ENCODE measurements at places on chromosomes 7 and 10.

DNA sequence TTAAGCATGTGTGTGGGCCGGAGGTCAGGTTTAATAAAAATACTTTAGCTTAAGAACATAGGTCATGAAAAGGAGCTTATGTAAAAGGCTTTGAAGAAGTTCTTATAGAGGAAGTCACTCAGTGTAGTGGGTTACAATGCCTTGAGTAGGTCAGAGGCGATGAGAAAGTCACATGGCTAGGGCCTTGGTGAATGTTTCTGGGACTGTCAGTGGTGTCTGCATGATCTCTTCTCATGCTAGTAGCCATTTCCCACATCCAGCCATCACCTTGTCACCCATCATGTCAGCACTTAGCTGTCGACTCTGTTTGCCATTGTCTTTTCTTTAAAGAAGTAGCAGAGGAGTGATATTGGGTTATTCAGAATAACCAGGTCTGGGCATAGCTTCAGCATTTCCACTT is 236.6 kb downstream of the CDK14 start:
- DNase-seq: no peak

GRCh38 chr7:34160261-34160752 is 255.0 kb downstream of the BMPER start:
- DNase-seq: no peak

DNA sequence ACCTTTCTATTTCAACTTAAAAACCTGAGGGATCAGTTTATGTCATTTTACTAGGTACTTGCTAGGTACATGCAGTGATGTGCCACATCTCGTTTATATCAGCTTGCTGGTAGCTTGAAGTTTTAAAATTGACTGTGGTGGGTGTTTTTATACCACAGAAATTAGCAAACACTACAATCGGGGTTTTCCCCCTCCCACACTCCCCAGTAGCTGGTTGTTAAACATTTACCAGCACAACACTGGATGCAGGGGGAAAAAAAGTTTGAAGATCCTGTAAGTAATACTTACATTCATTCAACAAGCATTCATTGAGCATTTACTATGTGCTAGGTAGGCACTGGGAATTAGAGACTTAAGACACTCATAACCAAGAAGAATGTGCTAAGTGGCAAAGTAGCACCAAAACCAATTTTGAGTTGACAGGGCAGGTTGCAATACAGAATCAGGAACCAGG is 32.6 kb downstream of the USP6NL start:
- no peak for DNase-seq

DNA sequence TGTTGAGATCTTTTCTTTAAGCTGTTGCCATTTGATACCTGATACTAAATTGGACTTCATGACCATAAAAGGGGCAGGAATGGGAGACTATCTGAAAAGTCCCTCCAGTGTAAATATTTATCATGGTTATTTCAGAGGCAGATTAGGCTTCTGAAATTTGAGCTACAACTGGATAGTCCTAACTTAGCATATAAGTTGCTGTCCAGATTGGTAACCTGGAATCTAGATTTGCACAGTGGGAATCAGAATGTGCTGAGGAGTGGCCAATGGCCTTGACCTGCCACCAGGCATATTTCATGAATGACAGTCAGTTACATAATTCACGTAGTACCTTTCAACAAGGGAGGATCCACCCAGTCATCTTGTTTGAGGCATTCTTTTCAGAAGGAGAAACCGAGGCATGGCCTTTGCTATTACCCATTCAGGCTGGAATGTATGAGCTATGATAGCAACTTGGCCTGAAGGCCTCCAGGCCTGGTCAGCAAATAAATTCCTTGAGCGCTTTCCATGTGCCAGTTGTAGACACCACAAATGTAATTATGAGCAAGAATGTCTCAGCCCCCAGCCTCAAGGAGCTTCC is 80.0 kb downstream of the EEPD1 start:
- no peak for DNase-seq

DNA sequence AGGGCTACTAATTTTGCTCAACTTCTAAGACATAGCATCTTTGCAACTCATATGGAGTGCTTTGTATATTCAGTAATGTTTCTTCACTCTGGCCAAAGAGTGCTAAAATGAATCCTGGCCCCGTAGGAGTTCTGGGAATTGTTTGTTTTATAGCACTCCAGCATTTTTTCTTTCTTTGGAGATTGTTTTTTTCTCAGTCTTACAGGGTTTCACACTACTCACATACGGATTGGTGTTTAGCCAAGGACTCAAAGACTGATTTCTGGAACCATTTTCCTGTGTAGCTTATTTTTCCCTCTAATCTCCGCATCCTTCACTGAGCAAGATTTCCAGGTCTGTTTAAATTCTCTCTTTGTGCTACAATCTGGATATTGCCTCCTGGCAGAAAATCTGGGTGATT is 6.4 kb downstream of the TAS2R41 start:
- DNase-seq: no peak

GRCh38 chr10:49508249-49508648 is 30.7 kb downstream of the ERCC6 start:
- DNase-seq: no peak

DNA sequence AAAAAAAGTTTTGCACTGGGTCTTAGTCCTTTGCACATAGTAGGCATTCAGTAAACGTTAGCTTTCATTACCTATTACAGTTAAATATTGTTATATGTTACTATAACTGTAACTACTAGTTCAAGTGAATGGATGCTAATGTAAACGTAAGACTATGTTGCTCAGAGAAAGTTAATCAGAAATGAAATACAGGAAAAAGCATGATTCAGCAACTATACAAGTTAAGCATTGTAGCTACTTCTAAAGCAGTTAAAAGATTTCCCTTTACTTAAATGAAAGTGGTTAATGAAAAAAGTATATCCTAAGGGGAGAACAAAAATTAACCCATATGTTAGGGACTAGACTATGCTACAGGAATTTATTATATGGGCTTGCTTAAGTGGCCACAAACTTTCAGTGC is 121.2 kb downstream of the SKAP2 start:
- no peak for DNase-seq

- DNase-seq: no peak
Measured at GRCh38 chr7:27142580-27143022, 880 bp downstream of the HOXA5 start.

DNA sequence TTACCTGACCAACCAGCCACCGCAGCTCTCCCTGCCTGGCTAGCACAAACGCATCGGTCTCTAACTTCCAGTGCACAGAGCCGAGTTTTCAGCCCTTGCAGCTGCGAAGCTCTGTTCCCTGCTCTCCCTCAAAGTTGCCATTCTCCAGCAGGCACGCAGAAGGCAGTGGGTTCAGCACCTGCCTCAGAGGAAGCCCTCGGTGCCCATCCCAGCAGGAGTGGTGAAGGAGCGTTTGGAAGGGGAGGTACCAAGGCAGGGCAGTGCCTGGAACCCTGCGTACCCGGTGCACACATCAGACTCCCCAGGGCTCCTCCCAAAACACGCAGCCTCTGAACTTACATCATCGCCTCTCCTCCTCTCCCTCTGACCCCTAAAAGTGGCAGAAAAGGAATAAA is 1.7 kb upstream of the STK32C start:
- DNase-seq: no peak

DNA sequence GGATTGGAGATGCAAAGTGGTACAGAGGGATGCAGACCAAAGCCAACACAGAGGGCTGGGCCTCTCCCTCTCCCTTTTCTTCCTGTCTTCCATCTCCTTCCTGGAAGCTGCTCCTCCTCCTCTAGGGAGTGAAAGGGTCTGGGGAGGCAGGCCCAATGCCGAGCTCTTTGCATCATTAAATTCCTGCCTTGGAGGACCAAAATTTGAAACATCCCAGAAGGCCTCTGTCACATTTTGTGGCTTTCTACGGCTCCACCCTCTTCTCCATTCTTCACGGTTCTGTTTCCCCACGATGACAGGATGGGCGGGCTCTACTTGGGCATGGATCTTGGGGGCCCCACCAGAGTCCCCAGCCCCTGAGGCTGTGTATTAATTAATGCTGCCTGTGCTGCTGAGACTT is 76.4 kb downstream of the NEURL1 start:
- no peak for DNase-seq

DNA sequence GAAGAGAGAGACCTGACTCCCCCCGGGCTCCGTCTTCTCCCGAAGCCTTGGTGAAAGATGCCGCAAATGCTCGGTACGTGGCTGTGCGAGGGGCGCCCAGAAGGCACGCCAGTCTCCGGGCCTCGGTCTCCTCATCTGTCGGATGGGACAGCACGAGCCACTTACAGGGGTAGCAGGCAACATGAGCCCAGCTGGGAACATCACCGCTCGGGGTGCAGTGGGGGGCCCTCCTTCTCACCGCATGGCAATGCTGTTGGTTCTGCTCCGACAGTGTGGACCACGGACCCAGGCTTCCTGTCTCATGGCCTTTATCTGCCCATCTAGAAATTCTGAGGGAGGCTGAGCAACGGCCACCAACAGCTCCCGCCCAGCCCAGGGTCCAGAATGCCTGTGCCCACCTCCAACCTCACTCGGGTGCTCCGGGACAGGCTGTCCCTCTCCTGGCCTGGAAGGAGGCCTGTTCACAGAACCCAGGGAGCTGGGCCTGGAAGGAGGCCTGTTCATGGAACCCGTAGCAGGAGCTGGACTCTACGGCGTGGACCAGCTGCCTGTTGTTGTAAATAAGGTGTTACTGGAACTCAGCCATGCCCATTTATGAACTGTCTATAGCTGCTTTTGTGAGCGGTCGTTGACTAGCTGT is 15.8 kb downstream of the ADAP1 start:
- no peak for DNase-seq

DNA sequence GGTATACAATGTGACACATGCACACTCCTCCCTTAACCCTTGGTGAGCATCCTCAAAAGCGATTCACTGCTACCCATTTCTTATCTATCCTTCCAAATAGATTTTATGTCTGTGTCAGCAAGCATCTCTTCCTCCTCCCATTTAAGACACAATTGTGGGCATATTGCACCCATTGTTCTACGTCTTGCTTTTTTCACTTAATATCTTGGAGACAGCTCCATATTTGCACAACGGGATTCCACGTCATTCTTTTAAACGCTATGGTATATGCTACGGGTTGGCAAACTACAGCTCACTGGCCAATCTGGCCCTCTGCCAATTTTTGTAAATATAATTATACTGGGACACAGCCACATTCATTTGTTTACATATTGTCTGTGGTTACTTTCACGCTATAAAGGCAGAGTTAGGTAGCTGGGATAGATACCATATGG is 88.6 kb downstream of the RNF216 start:
- no peak for DNase-seq

GRCh38 chr7:10022957-10023356 is 950.7 kb upstream of the PHF14 start:
- peak; percentile 3 for DNase-seq

DNA sequence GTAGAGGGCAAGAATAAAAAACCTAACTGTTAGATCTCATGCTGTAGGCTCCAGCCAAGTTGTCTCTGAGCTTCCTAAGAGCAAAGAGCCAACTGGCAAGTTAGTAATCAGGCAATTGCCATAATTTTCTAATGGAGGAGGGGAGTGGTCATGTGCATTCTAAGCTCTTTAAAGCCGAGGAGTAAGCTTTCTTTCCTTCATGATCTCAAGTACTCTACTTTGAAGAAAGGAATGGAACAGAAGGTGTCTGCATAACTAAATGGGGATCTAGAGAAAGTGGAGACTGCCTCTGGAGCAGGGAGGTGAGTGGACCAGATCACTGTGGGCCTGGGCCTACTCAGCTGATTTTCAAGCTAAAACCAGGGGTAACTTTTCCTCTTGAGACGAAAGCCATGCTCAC is 37.7 kb upstream of the TOMM7 start:
- no peak for DNase-seq

DNA sequence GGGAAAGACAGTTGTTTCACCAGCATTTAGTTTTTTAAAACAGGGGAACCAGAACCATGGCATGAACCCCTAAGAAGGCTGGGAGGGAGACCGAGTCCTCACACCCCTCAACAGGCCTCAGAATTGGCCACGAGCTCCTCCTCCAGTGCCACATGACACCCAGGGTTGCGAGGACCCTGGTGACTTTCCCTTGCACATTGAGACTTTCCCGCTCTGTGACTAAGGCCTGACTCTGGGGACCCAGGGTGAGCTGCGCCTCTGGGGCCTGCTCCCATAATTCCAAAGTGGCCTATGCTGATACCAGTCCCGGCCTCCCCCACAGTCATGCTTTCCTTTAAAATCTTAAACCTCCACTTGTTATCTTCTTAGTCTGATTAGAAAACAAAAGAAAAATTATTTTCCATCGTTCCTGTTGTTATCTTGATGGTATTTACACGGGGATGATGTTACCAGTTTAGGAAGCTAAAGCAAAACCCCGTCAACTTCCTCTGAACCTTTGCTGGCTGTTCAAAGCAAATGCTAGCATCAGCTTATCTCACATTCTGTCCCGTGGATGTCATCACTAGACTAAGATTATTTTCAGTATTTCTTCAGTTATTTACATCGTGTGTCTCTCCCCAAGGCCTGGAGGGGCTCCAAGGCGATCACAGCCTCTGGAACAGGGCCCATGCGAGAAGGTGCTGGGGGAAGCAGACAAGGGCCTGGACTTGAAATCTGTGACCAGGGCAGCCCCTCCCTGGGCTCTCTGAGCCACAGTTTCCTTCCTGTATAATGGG is 42.1 kb downstream of the FAM53B start:
- DNase-seq: no peak

DNA sequence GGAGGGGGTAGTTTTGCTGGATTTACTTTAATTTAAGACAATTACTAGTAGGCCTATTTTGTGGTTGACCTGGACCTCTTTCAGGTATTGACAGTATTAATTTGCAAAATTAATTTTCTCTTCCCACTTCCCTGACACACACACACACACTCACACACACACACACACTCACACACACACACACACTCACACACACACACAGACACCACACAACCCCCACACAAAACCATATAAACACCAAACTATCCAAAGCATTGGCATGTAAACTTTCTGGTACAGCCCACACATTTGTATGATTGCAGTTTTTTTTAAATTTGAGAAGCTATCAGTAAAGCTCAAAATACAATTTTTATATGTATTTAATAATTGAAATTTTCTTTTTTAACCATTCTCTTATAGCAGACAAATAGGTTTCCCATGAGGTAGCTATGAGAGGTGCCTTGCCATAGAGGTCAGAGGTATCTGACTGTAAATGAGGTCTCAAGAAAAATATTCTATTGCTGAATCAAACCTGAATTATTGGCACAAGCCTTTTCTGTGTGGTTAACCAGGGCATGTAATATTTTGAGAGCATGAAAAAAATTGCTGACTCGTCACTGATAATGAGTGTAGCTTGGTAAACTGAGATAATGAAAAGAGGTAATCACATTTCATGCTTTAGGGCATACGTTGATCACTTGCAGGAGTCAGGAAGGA is 306.5 kb downstream of the GATA3 start:
- DNase-seq: no peak

- DNase-seq: no peak
Measured at GRCh38 chr7:80950550-80950967, 31.7 kb upstream of the SEMA3C start.

DNA sequence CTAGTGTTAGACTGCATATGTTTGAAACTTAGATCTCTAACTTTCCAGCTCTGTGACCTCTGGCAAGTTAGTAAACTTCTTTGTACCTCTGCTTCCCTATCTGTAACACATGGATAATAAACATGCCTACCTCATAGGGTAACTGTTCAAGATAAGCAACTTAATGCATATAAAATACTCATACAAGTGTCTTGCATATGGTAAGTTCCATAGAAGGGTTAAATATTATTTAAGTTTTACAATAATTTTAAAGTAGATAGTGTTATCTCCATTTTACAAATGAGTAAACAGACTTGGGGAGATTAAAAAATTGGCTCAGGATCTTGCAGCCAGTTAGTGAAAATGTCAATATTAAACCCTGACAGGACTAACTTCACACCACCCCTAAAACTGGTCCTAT is 30.1 kb upstream of the CD36 start:
- no peak for DNase-seq

- DNase-seq: no peak
Measured at GRCh38 chr10:441659-442058, 247.8 kb downstream of the DIP2C start.

GRCh38 chr10:33661580-33662336 is 327.3 kb upstream of the NRP1 start:
- DNase-seq: no peak
